ENCODE measurements at places on chromosomes 6 and 20.

- H3K4me1 ChIP-seq = no peaks in the 10 kb centered on the region
- no peaks in the 10 kb centered on the region for H3K36me3 ChIP-seq
- no peak overlapping the region for H3K27ac ChIP-seq
- H3K27me3 ChIP-seq = no peaks in the 10 kb centered on the region
- H3K4me3 ChIP-seq = no peak overlapping the region
These were observed 87.5 kb downstream of the EDN3 start for GRCh38 chr20:59387891-59388290.

DNA sequence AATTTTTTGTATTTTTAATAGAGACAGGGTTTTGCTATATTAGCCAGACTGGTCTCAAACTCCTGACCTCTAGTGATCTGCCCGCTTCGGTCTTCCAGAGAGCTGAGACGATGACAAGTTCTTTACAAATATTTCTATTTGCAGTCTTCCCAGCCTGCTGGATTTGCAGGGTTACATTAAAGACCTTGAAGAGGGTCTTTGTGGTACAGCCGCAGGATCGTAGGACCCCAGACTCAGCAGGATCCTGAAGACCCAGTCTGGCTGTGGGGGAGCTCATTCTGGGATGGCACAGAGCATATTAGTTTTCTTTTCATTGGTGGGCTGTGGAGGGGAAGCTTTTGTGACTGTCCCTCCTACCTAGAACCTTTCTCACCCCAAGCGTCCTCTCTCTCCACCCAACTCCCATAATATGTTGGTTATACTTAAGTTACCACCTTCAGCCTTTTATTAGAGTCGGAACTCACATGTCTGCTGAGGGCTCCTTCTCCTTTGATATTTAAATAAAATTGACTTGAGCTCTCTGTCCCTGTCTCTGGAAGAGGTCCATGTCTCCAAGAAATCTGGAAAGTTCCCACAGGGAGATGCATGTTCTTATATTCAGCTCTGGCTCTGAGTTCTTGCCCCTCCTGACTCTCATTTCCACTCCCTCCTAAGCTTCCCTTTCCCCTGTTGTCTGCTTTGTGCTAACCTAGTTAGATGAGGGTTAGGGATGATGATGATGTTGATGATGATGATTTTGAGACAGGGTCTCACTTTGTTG is 72.0 kb downstream of the TIAM2 start:
- H3K4me3 ChIP-seq = no peak overlapping the region
- H3K27me3 ChIP-seq = no peaks in the 10 kb centered on the region
- no peak for DNase-seq
- H3K36me3 ChIP-seq = peaks cover 2% of the 10 kb centered on the region
- H3K4me1 ChIP-seq = no peaks in the 10 kb centered on the region

DNA sequence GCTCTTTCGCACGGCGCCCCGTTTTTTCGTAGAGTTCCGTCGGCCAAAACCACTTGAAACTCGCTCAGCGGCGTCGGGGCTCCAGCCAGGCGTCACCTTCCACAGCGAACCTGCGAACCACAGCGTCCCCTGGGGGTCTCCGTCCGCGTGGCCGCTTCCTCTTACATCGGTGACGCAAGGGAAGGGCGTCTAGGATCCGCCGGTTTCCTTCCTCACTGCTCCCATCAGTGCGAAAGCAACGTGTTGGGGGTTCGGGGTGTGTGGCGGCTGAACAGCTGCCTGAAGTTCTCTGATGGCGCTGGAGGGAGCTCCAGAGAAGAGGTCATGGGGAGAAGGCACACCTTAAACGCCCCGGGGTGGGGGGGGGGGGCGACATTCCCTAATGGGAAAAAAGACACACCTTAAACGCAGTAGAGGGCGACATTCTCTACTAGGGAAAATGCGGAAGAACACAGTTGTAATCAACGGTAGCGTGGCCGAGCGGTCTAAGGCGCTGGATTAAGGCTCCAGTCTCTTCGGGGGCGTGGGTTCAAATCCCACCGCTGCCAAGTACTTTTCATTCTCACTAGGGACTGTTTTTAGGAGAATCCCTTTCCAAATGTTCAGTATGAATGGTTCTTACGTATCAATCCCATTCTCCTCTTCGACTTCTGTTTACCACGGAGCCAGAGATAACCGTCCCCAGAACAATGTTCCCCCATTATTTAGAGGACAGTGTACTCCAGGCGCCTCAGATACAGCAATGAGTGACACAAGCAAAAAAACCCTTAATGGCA is 16.4 kb downstream of the ZNF311 start:
- H3K4me3 ChIP-seq = peak overlapping the region; percentile 76
- H3K27ac ChIP-seq = no peak overlapping the region
- peaks cover 3% of the 10 kb centered on the region for H3K36me3 ChIP-seq
- H3K4me1 ChIP-seq = peaks cover 29% of the 10 kb centered on the region

- no peak for DNase-seq
- H3K27ac ChIP-seq = no peak overlapping the region
- H3K27me3 ChIP-seq = no peaks in the 10 kb centered on the region
- no peaks in the 10 kb centered on the region for H3K4me1 ChIP-seq
- H3K4me3 ChIP-seq = no peak overlapping the region
These were observed 39.5 kb downstream of the CITED2 start for GRCh38 chr6:139334806-139335446.

DNA sequence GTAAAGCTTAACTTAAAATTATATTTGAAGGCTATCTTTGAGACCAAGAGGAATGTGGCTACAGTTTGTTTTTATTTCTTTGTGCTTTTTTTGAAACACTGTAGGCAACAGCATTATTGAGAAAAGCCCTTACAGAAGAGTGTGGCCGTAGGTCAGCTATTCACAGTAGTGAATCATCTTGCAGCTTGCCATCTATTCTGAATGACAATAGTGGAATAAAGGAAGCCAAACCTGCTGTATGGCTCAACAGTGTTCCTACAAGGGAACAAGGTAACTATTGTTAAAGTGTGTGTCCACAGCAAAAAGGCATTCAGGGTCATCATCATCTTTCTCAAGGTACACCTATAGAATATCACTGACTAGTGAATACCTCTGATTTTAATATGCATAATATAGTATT is 88.5 kb downstream of the KIZ start:
- no peaks in the 10 kb centered on the region for H3K36me3 ChIP-seq
- H3K27me3 ChIP-seq = no peaks in the 10 kb centered on the region
- H3K4me3 ChIP-seq = no peak overlapping the region
- no peak overlapping the region for H3K27ac ChIP-seq
- H3K4me1 ChIP-seq = no peaks in the 10 kb centered on the region

DNA sequence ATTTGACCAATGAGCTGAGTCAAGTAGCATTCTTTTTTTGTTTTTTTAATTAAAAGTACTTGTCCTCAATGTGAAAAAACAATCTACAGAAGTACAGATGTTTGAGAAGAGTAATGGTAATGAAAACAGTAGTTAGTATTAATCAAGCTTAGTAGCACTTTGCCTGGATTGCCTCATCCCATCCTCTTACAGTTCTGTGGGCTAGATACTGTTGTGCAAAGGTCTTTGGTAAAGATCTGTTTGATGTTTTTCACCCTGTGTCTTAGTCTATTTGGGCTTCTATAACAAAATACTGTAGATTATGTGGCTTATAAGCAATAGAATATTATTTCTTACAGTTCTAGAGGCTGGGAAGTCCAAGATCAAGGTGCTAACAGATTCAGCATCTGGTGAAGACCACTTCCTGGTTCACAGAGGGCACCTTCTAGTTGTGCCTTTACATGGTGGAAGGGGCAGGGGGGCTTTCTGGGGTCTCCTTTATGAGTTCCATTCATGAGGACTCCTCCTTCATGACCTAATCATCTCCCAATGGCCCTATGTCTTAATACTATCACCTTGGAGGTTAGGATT is 84.3 kb downstream of the SHLD1 start:
- H3K4me3 ChIP-seq = no peak overlapping the region
- H3K36me3 ChIP-seq = no peaks in the 10 kb centered on the region
- no peak for DNase-seq
- H3K27me3 ChIP-seq = no peaks in the 10 kb centered on the region
- H3K4me1 ChIP-seq = peaks cover 16% of the 10 kb centered on the region

DNA sequence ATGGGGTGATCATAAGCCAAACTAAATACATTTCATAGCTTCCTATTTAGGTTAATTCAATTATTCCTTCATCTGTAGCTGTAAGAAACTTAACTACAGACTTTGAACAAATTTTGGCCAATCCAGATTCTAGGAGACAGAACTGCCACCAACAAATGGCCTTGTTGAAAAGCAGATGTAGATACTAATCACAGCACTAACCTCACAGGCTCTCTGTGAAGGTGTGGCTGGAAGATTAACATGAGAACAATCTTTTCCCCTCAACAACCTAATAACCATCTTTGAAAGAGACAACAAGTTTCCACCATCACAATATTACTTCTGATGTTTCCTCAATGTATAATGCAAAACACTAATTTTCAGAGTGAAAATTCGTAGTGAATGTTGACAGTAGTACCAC is 87.8 kb downstream of the SESN1 start:
- peaks cover 44% of the 10 kb centered on the region for H3K4me1 ChIP-seq
- no peak for DNase-seq
- H3K4me3 ChIP-seq = peak overlapping the region; percentile 38

DNA sequence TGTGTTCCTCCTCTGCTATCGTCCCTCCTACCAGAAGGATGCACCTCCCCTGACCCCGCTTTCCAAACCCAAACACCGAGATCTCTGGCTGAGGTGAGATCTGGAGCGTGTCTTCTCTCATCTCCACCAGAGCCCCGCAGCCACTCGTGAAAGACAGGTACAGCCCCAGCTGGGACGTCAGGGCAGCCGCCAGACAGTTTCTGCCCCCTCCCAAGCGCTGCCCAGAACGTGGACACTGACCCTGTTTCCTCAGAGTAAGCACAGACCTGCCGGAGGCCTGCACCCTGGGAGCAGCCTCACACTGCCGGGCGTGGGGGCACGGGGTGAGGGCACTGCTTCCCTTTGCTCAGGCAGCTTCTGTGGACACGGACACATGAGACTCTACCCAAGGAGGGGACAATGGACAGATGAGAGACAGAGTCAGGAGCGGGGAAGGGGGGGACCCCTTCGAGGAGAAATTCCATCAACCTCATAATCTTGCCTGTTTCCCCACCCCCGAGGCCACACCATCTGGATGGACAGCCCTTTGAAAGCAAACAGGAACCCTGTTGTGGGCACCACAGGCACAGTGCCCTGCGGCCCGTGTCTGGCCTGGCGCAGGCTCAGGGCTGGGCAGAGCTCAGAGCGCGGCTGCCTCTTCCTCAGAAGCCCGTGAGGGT is 210.6 kb downstream of the DLL1 start:
- no peak overlapping the region for H3K4me3 ChIP-seq
- H3K27me3 ChIP-seq = peaks cover 12% of the 10 kb centered on the region
- no peak overlapping the region for H3K27ac ChIP-seq
- DNase-seq = no peak
- H3K36me3 ChIP-seq = no peaks in the 10 kb centered on the region
- peaks cover 8% of the 10 kb centered on the region for H3K4me1 ChIP-seq

DNA sequence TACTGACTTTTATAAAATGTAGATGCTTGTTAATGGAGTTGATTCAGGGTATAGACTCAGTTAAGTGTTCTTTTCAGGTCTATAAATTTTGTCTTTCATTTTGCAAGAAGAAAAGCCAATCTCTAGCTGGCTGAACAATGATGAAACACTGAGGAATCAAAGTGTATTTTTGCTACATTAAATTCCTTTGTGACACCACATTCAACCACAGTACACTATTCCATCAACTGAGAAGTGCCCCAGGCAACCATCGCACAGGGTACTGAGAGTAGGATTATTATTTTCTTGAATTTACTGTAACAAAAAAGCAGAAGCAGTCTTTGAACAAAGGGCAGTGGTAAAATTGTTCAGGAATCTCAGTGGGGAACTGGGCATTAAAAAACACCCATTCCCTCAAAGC is 83.6 kb downstream of the PREP start:
- H3K4me1 ChIP-seq = no peaks in the 10 kb centered on the region
- DNase-seq = no peak
- H3K4me3 ChIP-seq = no peak overlapping the region
- H3K27me3 ChIP-seq = no peaks in the 10 kb centered on the region
- H3K36me3 ChIP-seq = peaks cover 34% of the 10 kb centered on the region

DNA sequence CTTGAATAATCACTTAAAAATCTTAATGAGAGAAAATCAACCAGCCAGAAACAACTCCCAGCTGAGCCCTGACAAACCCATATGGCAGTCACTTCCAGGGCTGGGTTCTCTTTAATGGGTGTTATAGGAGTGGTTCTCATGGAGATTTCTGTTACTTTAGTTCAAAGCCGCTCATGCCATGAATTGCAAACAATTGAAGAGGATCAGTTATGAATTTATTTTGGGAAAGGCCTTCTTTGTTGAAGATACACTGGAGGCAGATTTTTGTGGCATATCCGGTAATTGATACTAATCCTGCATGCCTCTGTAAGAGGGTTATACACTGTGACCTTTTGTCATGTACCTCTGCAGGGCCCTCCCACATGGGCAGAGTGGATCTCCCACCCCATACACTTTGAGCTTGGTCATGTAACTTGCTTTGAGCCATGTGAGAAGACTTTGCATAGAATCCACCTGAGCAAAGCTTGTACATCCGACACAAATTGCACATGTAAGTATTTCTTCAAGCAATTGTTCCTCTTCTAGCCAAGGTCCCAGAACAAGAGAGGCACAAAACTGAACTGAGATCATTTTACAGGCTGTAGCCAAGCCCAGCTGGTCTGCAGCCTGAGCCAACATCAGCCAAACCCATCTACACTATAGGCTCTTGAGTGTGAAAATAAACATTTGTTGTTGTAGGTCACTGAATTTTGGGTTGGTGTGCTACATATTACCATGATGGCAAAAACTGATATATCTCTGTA is 492.3 kb downstream of the PREX1 start:
- H3K36me3 ChIP-seq = no peaks in the 10 kb centered on the region
- no peak for DNase-seq
- H3K27me3 ChIP-seq = peaks cover 28% of the 10 kb centered on the region
- H3K4me1 ChIP-seq = peaks cover 4% of the 10 kb centered on the region
- H3K27ac ChIP-seq = no peak overlapping the region
- no peak overlapping the region for H3K4me3 ChIP-seq

DNA sequence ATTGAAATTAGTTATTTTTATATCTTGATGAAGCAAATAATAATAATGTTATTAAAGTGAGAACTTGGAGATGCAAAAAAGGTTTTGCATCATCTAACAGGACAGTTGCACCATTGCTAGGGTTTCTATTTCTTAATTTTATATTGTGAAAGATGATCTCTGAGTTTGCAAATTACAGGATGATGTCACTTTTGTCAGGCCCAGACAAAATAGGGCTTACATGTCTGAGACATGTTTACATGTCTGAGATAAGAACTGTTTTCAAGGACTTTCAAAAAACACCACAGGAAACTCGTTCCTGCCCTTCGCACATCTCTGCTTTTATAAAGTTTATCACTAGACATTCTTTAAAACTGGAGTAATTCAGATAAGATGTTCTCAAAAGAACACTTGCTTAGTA is 1075.8 kb upstream of the MANEA start:
- DNase-seq = no peak
- no peak overlapping the region for H3K4me3 ChIP-seq
- no peak overlapping the region for H3K27ac ChIP-seq
- no peaks in the 10 kb centered on the region for H3K27me3 ChIP-seq
- no peaks in the 10 kb centered on the region for H3K4me1 ChIP-seq

GRCh38 chr6:27280540-27281000 is 31.5 kb downstream of the POM121L2 start:
- H3K4me1 ChIP-seq = peaks cover 14% of the 10 kb centered on the region
- H3K36me3 ChIP-seq = peaks cover 19% of the 10 kb centered on the region
- no peak for DNase-seq
- H3K27ac ChIP-seq = no peak overlapping the region
- H3K4me3 ChIP-seq = peak overlapping the region; percentile 1
